Fibroblast of mammary gland (primary cell): ENCODE measurements at places on chromosomes 16 and 17.
A peak's percentile ranks its signal among the peaks of the same experiment; 100 is the strongest.

- DNase-seq: peak; percentile 49
These were observed 361.8 kb upstream of the CDH5 start for GRCh38 chr16:66004699-66005098.

GRCh38 chr16:1794908-1795666 lies 1.6 kb upstream of the IGFALS start:
- no peak for DNase-seq

DNA sequence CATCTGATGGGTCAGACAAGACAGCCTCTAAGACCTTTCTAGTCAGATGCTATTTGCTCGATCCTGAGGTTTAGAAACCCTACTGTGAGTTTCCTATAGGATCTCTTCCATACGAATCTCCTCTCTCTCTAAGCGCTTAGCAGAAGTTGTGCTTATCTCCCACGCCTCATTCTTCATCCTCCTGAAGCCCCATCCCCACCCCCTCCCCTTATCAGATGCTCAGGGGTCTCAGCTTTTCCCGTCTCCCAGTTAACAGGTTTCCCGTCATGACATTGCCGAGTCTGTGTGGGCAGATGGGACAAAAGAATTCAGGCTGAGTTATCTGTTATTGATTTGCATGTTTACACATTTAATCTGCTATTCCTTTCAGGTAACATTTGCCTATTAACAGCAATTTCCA lies 99.0 kb upstream of the PIRT start:
- DNase-seq: no peak

DNA sequence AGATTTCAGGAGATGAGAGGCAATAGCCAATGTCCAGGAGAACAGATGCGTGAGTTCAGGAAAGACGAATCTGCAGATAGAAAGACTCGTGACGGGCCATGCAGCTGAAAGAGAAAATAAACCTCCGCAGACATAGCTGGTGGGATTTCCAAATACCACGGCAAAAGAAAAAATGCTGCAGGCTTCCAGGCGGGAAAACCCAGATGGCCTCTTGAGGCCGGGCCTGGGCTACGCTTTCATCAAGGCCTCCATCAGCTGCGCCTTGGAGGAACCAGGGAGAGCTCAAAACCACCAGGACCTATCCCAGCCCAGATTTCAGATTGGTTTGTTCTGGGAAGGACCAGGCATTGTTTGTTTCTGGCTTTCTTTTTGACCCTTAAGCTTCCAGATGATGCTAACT lies 16.7 kb downstream of the CCDC40 start:
- DNase-seq: no peak

DNA sequence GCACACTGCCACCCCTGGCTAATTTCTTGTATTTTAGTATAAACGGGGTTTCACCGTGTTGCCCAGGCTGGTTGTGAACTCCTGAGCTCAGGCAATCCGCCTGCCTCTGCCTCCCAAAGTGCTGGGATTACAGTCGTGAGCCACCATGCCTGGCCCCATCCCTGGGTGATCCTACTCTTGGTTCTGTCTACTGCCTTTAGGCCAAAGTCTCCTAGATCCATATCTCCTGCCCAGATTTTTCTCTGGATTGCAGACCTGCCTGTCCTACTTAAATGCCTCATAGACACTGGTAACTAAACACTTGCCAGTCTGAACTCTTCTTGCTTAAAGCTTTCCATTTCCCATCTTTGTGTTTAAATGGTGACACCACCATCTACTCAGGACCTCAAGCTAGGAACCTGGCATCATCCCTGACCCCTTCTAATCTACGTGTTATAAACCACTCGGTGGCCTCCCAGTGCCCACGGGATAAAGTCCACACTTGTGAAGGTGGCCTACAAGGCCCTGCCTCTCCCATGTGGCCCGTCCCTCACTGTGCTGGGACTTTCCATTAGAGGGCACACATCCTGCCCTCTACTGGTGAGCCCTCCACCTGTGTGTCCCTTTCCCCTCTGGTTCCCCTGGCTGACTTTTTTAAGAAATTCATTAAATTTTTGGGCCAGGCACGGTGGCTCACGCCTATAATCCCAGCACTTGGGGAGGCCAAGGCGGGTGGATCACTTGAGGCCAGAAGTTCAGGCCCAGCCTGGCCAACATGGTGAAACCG lies 51.1 kb downstream of the USP43 start:
- DNase-seq: no peak

DNA sequence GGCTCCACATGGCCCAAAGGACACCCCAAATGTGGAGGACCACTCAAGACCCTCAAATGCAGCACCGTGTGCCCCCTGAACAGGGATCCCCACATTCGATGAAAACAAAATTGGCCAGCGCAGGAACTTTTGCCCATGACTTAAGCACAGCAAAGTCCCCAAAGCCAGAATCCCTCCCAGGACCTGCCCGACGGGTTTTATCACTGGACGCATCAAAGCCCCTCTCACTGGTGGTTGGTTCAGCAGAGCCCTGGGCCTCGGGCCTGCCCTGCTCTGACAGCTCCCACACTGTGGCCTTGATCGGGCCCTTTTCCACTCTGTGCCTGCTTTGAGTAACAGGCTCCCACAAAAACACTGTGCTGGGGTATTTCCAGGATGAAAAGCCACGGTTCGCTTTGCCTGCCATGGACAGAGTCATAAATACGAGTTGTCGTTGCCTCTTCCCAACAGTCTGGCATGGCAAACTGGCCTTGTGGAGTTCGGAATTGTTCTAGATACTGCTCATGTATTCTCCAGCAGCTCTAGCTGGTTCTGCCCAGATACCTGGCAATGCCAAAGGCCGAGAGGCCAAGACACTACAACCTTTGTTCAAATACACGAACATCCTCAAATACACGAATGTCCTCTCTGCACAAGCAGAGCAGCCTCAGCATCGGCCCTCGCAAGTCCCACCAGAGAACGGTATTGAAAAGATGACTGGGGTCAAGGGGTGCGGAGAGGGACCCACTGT lies 46.4 kb downstream of the TBC1D16 start:
- DNase-seq: no peak

DNA sequence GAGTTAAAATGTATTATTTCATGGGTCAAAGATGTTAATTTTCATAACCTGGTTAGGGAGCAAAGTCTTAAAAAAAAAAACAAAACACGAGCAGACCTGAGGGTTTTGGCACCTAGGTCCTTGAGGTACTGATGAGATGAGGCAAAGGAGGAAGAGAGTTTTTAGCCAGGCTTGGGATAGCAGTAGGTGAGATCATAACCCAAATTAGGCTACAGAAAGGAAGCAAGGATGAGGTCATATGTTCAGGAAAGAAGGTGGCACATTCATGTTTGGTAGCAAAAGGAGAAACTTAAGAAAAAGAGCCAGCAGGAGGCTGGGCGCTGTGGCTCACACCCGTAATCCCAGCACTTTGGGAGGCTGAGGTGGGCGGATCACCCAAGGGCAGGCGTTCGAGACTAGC lies 2.8 kb downstream of the ATXN1L start:
- no peak for DNase-seq

DNA sequence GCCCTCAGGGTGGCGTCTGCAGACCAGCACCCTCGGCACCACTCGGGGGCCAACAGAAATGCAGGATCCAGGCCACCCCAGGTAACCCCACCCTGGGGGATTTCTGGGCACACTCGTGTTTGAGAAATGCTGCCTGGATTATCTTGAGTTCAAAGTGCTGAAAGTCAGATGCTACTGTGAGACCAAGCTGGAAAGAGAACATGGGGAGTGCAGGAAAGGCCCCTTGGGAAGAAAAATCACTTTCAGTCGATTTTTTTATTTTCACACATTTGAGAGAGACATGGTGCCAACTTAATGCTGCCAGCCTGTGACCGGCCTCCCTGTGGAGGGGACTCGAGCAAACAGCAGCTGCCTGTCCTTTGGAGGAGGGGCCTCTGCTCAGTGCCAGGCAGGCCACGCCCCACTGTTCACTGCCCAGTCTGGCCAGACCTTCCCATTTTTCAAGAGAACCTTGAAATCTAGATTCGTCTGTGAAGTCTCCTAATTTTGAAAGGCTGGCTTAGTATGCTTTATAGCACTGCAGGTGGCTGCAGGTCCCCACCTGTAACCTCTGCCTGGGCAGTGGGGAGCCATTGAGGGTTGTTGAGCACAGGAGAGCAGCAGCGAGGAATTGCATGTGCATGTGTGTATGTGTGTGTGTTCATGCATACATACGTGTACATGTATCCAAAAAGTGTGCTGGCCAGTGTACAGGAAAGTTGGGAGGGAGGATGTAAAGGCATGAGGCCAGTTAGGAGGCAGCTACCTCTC lies 70.7 kb upstream of the PLCG2 start:
- DNase-seq: no peak

- no peak for DNase-seq
These were observed 509.2 kb upstream of the HSBP1 start for GRCh38 chr16:83298541-83298940.

- no peak for DNase-seq
These were observed 37.5 kb upstream of the CCR7 start for GRCh38 chr17:40602445-40603443.

DNA sequence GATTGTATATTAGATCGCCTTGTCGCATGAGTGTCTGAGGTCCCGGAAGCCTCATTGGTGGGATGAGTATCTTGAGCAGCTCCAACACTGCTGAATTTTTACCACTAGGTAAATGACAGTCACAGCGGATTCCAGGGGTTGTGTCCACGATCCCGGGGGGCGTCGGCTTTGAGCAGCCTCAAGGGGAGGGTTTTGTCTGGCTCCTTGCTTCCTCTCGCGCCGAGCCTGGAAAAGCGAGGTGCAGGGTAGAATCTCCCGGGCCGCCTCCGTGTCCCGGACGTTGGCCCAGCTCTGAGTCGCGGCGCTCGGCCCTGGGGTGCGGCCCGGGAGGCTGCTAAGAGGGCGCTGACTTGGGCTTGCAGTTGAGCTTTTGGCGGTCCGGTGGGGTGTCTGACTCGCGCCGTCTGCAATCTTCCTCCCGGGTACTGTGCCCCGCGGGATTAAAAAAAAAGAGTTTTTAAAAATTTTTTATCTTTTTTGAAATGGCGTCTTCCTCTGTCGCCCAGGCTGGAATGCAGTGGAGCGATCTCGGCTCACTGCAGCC lies 4.5 kb downstream of the OR1F1 start:
- DNase-seq: no peak

DNA sequence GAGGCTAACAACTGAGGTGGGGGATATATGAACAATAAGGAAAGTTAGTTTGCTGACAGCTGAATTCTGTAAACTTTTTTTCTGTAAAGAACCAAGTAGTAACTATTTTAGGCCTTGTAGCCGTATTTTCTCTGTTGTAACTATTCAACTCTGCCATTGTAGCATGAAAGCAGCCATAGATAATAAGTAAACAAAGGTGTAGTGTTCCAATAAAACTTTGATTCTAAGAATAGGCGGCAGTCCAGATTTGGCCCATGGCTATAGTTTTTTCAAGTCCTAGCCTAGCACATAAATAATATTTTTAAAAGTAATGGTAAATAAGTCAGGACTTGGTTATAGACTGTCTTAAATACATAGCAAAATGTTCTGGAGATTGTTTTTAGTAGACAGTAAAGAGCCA lies 142.0 kb downstream of the STXBP4 start:
- no peak for DNase-seq

DNA sequence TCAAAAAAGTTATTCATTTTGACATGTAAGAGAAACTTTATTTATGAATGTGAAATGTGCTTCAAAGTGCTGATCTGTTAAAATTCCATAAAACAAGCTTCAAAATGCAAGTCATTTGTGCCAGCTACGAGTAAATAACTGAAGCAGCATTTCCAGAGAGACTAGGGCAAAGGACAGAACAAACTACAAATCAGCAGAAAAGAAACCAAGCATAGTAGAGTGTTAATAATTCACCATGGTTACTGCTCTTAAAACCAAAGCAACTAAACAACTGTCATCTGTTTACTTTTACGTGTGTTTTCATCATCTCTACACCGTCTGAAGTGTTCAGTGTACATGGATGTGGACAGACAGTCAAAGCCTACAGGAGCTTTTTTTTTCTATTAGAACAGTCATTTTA lies 1.6 kb upstream of the ASPA start:
- peak; percentile 54 for DNase-seq

DNA sequence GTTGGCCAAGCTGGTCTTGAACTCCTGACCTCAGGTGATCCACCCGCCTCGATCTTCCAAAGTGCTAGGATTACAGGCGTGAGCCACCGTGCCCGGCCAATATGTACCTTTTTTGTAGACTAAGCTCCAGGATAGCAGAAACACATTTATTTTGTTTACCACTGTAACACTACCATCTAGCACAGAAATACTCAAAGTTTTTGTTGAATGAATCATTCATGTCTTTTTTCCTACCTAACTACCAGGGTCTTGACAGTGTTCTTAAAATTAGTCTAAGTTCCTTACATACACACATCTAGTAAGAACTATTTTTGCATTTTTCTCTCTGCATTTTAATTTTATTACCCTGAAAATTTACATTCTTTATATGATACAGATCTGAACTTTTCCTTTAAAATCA lies 44.4 kb downstream of the AKAP10 start:
- no peak for DNase-seq

DNA sequence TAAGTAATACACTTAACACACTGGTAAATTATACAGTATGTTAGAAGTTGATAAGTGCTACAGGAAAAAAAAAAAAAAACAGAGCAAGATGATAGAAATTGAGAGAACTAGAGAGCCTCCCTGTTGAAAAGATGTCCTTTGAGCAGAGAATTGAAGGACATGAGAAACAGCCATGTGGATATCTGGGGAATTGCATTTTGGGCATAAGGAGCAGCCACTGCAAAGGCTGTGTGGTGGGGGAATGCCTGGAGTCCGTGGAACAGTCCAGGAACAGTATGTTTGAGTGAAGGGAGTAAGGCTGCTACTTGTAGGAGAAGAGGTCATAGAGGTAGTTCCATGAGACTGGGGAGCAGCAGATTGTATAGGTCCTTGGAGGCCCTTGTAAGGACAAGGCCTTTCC lies 178.4 kb downstream of the FTO start:
- no peak for DNase-seq

DNA sequence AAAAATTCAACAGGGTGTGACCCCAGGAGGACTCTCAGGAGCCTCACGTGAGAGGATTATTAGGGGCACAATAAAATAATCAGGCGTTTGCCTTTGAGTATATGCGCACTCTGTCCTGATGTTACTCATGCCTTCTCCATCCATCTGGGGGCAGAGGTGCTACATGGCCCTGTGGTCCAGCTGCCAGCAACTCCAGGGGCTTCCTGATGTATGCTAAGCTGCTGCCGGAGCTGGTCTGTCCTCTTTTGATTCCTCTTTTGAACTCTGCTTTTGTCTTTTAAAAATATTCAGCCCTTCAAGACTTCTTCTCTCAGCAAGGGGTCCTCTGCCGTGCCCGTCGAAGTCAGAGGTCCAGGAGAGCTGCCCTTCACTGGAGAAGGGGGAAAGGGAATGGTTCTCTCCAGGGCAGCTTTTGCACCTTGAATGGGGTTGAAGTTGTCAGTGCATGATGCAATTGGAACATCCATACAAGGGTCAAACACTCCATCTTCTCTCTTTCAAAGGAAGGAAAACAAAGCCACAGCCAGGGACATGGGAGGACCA lies 431.4 kb downstream of the SHISA9 start:
- DNase-seq: no peak

GRCh38 chr17:61122326-61122913 lies 277.2 kb upstream of the TBX2 start:
- DNase-seq: no peak

GRCh38 chr17:68314916-68315535 lies 23.7 kb downstream of the ARSG start:
- no peak for DNase-seq

GRCh38 chr17:7179317-7180254 lies at the start of gene ASGR1:
Gene ASGR1, minus strand, starts transcription at chr17:7179370. Its CDS starts 807 bp downstream, at chr17:7178563.
- DNase-seq: no peak

- no peak for DNase-seq
These were observed 480.6 kb downstream of the TMEM114 start for GRCh38 chr16:8109510-8110369.
